ENCODE measurements at places on chromosomes 1 and 21.
A peak's percentile ranks its signal among the peaks of the same experiment; 100 is the strongest.

- DNase-seq: no peak
Measured at GRCh38 chr1:150778409-150778808, 12.8 kb upstream of the CTSS start.

GRCh38 chr1:44730741-44731512 lies at the start of gene RNU5D-1:
TSS of gene RNU5D-1 (minus strand) at chr1:44731170.
- DNase-seq: peak; percentile 95

DNA sequence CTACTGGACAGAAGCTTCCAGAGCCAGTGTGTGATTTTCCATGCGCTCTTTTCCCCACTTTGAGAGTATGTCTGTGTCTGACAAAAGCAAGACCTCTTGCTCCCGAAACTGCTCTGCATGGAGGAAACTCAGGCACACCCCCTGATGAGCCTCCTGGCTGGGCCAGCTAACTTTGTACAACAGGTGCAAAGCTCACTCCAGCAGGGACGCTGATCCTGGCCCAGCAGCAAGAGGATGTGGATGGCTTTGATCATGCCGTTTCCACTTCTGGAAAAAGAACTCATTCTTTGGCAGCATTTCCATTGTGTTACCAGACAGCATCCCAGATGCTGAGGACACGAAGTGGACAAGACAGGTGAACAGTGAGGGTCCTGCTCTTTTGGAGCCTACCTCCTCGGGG lies 103.1 kb downstream of the TLR5 start:
- no peak for DNase-seq

DNA sequence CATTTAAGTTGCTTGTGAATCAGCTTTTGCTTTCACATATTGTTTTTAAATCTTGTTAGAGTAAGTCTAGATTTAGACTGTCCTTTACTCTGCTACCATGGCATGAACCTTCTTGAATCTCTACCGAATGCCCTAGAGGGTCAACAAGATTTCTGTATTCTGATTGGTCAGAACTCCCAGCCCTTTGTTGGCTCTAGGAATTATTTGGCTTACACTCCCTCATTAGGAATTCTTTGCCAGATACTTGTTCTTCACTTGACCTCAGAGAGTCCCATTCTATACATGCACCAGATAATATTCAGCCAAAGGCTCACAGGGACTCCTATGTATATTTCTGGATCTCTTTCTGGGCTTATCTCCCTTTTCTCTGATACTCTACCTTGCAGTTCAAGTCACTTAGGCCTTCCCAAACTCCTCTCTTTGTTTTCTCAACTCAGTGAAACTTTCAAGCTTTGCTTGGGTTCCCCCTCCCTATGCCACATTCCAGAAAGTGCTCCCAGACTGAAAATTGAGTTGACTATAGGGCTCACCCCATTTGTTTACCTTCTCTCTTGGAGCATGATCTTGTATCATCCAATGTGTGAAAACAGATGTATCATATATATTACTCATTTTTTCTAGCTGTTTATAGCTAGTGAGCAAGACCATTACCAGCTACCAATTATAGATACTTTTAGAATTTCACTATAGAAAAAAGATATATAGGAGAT lies 405.0 kb downstream of the PLPP3 start:
- DNase-seq: no peak

- DNase-seq: no peak
Measured at GRCh38 chr1:115280064-115280463, 58.0 kb downstream of the NGF start.

GRCh38 chr1:83931658-83932253 lies 67.2 kb downstream of the TTLL7 start:
- DNase-seq: no peak

- no peak for DNase-seq
Measured at GRCh38 chr1:21614419-21615115, 54.6 kb downstream of the RAP1GAP start.

DNA sequence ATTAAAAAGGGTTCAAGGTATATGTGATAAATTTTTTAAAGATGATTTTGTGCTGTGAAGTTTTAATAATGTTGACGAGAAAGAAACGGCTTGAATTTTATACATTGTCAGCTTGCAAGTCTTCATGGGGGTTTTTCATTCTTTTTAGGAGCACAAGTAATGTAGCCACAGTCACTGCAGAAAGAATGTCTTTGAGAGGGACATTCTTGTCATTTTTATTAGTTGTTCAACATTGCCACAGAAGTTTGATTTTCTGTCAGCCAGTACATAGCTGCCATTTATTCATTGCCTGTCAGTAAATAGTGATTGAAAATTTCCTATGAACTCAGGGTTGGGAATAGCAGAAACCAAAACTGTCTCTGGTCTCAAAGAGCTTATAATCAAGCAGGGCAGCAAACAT lies 156.3 kb downstream of the DHRS3 start:
- no peak for DNase-seq

All from activated naive CD4-positive, alpha-beta T cell treated with Interleukin-2 at 50 U/mL for 16 hours (primary cell).